ENCODE measurements at places on chromosomes 7 and 10. TPM values are rescaled to one million over a fixed set of nuclear protein-coding genes. Genes with fewer than 3 reads are reported as not detected.

AQP1 gene
- total RNA-seq, result 56.5 TPM

SP4 gene
- 9.5 TPM for total RNA-seq

ERVW-1 gene
- total RNA-seq, result 0.20 TPM

PRR15 gene
- 0.20 TPM for total RNA-seq

ADIRF gene
- 69.2 TPM for total RNA-seq

VGF gene
- total RNA-seq, result 0.10 TPM

SNX8 gene
- total RNA-seq, result 15.1 TPM

RSU1 gene
- total RNA-seq, result 27.3 TPM

RBP4 gene
- 55.5 TPM for total RNA-seq

SHH gene
- 3.2 TPM for total RNA-seq

FOXK1 gene
- total RNA-seq, result 17.2 TPM

ENKUR gene
- 0.39 TPM for total RNA-seq

FKBP6 gene
- not detected for total RNA-seq

CRYGN gene
- total RNA-seq, result not detected

PNLIP gene
- total RNA-seq, result 1.4 TPM

LDB3 gene
- 25.0 TPM for total RNA-seq

DNA sequence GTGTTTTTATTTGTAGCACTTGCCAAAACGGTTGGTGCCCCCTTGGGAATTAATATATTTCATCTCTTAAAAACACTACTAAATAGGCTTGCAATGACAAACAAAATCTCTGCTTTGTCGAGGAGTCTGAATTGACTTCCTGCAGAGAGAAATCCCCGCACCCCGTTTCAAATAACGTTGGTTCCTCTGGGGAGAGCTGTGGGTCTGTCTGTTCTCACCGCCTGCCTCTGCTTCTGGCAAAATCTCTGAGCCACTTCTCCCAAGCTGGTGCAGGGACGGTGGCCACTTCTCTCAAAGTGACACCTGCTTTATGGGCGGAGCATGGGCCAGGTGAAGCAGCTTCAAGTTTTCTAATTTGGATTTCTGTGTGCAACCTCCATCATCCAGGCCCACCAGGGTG is 186.3 kb upstream of the ADARB2 start:
- no peak for DNase-seq

- DNase-seq, result no peak
Observed at GRCh38 chr10:127921075-127921752, 14.3 kb downstream of the PTPRE start.

DNA sequence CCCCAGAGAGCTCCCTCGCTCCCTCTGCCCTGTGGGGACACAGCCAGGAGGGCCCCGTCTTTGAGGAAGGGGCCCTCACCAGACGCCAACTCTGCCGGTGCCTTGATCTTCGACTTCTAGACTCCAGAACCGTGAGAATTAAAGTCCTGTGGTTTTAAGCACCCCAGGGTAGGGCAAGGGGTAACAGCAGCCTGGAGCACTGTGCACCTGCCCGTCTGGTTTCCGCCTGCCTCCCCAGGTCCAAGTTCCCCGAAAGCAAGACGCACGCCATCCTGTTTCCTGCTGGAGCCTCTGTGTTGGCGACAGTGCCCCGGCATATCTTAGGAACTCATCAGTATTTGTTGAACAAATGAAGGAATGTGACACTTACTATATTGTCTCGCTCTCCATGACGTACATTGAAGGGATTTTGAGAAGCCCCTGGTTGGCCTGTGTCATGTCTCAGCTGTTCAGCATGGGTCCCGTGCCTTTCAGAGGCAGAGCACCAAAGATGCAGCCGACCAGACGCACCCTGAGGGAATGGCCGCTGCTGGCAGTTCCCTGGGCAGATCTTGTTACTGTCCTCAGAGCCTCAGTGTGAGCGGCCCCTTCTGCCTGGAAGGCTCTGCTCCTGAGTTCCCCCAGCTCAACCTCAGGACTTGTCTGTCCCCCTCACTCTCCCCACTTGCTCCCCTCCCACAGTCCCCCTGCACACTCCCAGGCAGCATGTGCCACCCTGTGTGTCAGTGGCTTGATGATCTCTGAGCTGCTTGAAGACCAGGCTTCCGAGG is 226.2 kb downstream of the TCERG1L start:
- no peak for DNase-seq

- no peak for DNase-seq
Observed at GRCh38 chr7:138400400-138400886, 59.6 kb upstream of the TRIM24 start.

- DNase-seq, result peak; percentile 58
Observed at GRCh38 chr10:85761906-85762445, 604.6 kb downstream of the GRID1 start.

DNA sequence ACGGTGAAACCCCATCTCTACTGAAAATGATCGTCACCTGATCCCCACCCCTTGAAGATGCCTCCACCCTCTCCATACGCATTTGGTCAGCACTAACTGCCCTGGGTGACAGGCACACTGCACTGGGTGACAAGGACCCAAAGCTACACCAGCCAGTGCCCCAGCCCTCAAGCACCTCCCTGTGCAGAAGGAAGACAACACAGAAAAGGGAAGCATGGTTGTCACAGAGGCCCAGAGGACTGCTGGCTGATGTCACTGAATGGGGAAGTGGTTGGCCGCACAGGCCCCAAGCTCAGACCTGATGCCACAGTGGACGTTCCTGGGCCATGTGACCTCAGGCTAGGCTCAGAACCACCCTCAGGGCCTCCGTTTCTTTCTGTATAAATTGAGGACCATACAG is 4.2 kb upstream of the PILRA start:
- no peak for DNase-seq

GRCh38 chr7:121178869-121179497 is 149.8 kb upstream of the WNT16 start:
- DNase-seq, result no peak

DNA sequence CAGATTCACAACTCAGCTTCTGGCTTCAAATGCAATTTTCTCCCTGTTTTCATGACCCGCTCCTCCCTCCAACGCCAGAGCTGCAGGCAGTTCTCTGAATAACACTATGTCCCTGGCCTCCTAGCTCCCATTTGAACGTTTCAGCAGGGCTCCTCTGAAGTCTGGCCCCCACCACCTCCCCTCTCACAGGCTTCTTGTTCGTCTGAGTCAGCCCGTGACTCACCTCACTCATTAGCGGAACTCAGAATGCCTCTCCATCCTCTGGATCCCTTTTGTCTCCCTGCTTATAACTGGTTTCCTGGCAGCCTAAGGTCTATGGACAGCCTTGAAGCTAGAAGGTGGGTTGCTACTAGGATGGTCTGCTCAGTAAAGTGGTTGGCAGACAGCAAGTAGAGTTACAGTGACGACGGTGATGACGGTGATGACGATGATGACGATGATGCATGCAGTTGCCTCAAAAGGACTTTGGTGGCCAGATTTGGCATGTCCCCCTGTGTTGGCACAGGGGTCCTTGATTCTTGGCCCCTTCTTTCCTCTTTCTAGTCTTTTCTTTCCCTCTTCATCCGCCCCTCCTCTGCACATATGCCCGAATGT is 83.3 kb upstream of the MKLN1 start:
- DNase-seq, result no peak

GRCh38 chr7:1928645-1929348 is 258.7 kb downstream of the ELFN1 start:
- no peak for DNase-seq

DNA sequence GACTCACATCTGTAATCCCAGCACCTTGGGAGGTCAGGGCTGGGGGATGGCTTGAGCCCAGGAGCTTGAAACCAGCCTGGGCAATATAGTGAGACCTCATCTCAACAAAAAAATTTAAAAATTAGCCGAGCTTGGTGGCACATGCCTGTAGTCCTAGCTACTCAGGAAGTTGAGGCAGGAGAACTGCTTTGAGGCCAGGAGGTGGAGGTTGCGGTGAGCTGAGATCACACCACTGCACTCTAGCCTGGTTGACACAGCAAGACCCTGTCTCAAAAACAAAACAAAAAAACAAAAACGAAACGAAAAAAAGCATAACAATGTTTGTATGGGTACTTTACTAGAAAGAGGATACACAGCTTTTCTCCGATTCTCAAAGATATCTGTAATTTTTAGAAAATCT is 31.8 kb downstream of the WNT16 start:
- DNase-seq, result no peak

DNA sequence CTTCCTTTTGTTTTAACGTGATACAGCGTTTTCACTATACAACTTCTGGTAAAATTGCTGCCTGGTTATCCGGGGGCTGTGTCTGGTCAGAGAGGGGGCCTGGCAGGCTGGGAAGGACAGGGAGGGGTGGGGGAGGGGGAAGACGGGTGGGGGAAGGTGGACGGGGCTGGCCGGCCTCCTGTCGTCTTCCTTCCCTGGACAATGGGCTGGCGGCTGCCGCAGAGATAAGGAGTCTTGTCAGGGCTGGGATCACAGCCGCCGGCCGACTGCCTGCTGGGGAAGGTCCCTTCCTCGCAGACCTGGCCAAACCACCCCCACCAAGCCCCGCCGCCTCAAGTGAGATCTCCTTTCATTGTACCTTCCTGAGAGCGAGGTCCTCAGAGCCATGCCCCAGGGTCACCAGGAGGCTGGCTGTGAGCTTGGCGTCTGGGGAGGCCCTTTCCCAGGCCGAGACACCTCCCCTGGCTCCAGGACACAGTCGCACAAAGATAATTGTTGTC is 151.2 kb upstream of the TNRC18 start:
- DNase-seq, result no peak

DNA sequence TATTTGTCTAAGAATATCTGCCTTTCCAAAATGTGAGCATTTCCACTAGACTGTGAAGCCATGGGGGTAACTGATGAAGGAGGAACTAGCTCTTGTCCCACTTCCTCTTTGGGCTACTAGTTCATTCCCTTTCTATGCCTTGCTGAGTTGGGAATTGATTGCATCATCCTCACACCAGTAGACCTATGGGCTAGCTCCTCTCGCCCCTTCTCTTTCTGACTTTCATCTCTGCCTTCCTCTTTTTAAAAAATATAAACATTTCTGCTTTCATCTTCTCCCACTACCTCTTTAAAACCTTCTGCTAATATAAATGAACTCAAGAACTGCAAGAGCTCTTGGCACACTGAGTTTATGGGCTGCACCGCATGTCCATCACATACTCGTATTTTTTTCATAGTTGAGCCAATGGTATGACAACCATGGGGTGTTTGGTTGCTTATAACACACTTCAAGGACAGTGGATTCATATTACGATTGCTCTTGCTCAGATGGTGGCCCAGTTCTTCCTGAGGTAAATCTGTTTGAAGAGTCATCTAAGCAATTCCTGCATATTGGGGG is 182.0 kb downstream of the REEP3 start:
- no peak for DNase-seq

GRCh38 chr10:47443145-47443544 is 40.8 kb downstream of the ANXA8 start:
- DNase-seq, result no peak

DNA sequence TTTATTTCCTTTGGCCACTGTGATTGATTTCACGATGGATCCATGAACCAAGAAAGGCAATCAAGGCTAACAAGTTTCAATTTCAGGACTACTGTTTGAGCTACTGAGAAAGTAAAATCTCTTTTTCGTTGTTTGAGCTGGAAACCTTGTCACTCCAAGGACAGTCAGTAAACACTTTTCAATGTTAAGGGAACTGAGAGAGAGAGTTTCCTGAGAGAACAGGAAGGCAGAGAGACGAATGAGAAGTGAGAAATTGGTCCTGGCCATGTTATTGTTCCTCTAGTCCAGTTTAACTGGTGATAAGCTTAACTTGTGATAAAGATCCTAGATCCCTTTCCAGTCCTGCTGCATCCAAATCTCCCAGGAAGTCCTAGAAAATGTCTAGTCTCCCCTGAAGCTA is 909 bp upstream of the AKR1D1 start:
- DNase-seq, result no peak

DNA sequence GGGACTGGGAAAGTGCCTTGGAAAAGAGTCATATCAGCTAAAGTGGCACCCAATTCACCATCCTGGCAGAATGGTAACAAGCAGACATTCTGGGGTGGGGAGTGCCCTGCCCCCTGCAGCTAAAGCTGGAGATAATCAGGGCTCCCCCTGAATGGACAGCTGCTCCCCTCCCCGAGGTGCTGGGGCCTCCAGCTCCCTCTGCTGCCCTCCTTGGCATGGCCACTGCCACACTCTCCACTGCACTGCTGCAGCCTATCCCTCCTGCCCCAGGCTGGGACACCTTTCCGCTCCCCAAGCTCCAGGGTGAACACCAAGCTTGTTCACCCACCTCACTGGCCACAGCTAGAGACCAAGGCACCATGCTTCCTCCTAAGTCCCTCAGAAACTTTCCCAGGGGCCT is 9.8 kb upstream of the PARD3 start:
- no peak for DNase-seq

DNA sequence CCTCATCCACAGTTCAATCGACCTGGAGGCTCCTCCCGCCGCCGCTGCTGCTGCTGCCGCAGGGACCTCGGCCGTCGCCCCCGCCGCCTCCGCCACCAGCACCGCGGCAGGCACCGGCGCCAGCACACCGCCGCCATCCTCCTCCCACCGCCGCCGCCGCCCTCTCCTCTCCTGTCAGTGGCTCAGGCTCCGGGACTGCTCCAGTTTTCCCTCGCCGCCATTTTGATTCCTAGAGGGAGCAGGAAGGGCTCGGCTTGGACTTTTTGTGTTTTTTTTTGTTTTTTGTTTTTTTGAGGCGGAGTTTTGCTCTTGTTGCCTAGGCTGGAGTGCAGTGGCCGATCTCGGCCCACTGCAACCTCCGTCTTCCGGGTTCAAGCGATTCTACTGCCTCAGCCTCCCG is 3.0 kb upstream of the MCM10 start:
- no peak for DNase-seq

- DNase-seq, result peak; percentile 93
Observed at GRCh38 chr10:114541081-114541796, 116.8 kb downstream of the ABLIM1 start.

- no peak for DNase-seq
Observed at GRCh38 chr10:118238573-118239235, 103.4 kb downstream of the FAM204A start.

DNA sequence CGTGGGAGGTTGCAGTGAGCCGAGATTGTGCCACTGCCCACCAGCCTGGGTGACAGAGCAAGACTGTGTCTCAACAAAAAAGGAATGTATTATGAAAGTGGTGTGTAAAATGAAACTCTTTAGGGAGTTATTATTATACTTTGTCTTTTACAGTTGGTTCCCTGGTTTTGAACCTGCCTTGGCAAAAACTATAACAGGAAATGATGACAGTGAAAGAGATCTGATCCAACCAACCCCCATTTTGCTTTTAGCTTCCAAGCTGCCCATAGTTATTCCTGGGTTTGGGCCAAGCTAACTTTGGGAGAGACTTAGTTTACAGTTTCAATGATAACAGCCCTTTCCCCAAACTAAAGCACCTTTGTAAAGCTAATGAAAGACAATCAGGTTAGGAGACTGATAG is 34.1 kb upstream of the NMT2 start:
- DNase-seq, result no peak

- DNase-seq, result peak; percentile 86
Observed at GRCh38 chr10:104337985-104338735, at the start of gene ITPRIP. TSS of gene ITPRIP (minus strand) at chr10:104338465. CDS start at chr10:104316051, 22,414 bp downstream.

DNA sequence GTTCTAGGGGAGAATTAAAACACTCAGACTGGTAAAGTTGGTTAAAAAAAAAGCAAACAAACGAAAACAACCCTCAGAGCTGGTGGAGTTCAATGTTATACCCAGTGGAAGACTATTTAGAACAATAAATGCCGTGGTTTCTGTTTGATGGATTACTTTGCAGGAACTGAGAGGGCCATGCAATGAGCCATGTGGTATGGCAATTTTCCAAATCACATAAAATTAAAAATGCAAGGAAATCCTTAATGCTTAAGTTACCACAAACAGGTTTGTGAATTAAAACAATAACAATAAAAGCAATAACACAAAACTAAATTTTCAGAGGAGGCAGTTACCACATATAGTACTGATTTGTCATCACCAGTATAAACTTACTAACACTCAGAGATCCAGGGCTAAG is 96.9 kb downstream of the RTKN2 start:
- DNase-seq, result no peak

GRCh38 chr10:28478646-28479045 is 54.3 kb upstream of the WAC start:
- DNase-seq, result no peak
